WERI-Rb-1 (cell line): ENCODE measurements at places on chromosomes 4 and X.

DNA sequence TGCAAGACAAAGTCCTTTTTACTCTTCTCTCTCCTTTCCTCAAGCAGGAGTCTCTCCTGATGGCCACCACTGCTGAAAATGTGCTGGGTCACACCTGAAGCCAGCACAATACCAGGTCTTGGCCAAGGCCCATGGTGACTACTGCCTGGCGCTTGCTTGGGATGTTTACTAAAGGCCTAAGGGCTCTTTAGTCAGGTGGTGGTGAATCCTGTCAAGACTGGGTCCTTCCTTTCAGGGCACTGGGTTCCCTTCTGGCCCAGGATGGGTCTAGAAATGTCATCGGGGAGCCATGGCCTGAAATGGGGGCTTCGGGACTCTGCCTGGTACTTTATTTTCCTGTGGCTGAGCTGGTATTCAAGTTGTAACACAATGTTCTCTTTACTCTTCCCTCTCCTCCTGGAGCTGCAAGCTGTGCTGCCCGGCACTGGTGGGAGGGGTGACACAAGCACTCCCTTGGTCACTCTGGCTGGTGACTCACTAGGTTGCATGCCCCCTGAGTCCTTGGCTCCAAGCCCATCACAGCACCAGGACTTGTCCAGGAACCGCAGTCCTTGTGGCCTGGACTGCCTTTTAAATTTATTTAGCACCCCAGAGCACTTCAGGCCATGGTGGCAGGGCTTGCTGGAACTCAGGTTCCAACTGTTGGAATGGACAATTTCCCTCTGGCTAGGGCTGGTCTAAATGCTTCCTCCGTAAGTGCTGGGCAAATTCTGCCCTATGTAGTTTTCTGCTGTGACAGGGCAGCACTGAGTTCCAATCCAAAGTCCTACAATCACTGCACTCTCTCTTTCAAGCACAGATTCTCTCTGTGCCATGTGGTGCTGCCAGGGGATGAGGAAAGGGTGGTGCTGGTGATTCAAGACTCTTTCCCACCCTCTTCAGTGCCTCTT is 11.3 kb downstream of the ARL13A start:
- DNase-seq, result no peak

DNA sequence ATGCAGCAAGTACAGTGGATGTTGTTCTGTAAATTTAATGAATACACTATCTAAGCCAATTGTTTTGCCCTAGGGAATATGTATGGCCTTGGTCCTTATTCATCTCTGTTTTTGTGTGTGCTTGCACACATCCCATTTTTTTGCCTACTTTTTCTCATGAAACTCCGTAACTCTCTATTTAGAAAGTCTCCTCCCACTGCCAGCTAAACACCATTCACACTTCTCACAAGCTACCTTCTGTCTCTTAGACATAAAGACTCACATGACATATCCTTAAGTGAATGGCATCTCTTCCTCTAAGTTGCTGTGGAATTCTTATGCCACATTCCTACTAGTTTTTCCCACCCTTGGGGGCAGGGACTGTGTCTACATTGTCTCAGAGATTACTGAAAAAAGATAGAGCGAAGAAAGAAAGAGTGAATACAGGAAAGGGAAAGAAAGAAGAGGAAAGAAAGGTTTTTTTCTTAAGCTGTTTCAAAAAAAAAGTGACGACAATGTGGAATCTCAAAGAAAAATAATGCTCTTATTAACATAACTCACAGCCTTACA is 117.5 kb downstream of the ATG4A start:
- no peak for DNase-seq

GRCh38 chr4:41632481-41633073 is 94.6 kb downstream of the LIMCH1 start:
- DNase-seq, result no peak

DNA sequence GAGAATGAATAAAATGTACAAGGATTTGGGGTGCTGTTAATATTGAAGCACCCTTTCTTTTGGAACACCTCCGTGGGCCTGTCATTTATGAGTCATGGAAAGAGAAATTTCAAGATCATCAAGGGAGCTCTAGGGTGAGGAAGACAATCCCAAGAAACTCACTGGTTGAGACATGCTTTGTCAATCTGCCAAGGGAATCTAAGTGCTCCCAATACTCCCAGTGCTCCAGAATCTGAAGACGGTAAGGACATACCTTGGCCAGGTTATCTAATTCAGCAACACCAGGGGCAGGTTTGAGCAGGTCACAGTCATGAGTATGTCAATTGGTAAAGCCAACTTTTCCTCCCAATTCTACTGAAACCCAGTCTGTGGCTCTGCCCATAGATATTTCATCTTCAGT is 556.4 kb upstream of the CPEB2 start:
- no peak for DNase-seq

- no peak for DNase-seq
These were observed 77.6 kb downstream of the AFF1 start for GRCh38 chr4:87012265-87012953.

DNA sequence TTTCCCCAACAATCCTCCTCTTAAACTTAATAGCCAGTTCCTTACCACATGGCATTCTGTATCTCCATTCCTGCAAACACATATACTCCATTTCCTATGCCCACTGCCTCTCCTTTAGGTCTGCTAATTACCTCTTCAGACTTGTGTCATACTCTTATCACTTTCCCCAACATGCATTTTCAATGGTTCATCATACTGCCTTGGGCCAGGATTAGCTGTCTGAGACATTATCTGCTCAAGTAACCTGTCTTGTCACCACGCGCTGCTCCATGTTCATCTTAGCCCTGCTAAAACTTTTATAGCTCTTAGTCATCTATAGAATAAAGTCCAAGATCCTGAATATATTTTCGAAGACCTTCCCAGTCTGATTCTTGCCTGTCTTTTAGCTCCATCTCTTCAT is 224.1 kb upstream of the GK2 start:
- no peak for DNase-seq

- DNase-seq, result no peak
These were observed 45.2 kb upstream of the BMP15 start for GRCh38 chrX:50865311-50865710.

- no peak for DNase-seq
These were observed 65.8 kb downstream of the ARHGEF6 start for GRCh38 chrX:136714626-136715599.

GRCh38 chr4:109126856-109127255 is 175.6 kb downstream of the COL25A1 start:
- DNase-seq, result no peak
